ENCODE measurements at places on chromosomes 16 and 17. TPM values are rescaled to one million over a fixed set of nuclear protein-coding genes. Genes with fewer than 3 reads are reported as not detected.

- no peak overlapping the region for H3K4me3 ChIP-seq
- H3K36me3 ChIP-seq, result no peaks in the 10 kb centered on the region
- peaks cover 3% of the 10 kb centered on the region for H3K4me1 ChIP-seq
- no peak overlapping the region for H3K27ac ChIP-seq
- DNase-seq, result no peak
- H3K27me3 ChIP-seq, result peaks cover 3% of the 10 kb centered on the region
Observed at GRCh38 chr17:76011951-76012350, 11.3 kb downstream of the CDK3 start.

GRCh38 chr17:76512366-76513305 lies 11.4 kb upstream of the RHBDF2 start:
- no peak overlapping the region for H3K27ac ChIP-seq
- DNase-seq, result no peak
- H3K27me3 ChIP-seq, result peaks cover 34% of the 10 kb centered on the region
- no peaks in the 10 kb centered on the region for H3K4me1 ChIP-seq

SCGB1C2 gene
- total RNA-seq, result not detected

EME2 gene
- total RNA-seq, result 53.4 TPM

DNA sequence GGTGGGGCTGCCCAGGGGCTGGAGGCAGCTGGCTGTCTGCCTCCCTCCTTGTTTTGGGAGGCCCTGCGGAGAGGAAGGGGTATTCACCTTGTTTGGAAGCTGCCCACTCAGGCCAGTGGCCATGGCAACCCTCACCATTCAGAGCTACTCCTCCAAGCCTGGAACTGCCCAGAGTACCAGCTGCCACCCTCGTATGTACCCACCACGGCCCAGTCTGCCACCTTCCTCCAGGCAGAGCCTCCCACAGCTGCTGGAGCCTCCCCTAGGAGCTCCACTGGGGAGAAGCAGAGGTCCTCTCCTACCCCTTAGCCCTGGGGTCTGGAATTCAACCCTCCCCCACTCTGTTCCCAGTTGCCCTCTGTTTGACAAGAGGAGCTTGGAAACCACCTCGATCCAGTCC lies 90.7 kb downstream of the AXIN2 start:
- peak overlapping the region; percentile 72 for H3K27ac ChIP-seq
- no peaks in the 10 kb centered on the region for H3K36me3 ChIP-seq
- DNase-seq, result no peak
- no peaks in the 10 kb centered on the region for H3K4me1 ChIP-seq
- H3K27me3 ChIP-seq, result peaks cover 14% of the 10 kb centered on the region

DNA sequence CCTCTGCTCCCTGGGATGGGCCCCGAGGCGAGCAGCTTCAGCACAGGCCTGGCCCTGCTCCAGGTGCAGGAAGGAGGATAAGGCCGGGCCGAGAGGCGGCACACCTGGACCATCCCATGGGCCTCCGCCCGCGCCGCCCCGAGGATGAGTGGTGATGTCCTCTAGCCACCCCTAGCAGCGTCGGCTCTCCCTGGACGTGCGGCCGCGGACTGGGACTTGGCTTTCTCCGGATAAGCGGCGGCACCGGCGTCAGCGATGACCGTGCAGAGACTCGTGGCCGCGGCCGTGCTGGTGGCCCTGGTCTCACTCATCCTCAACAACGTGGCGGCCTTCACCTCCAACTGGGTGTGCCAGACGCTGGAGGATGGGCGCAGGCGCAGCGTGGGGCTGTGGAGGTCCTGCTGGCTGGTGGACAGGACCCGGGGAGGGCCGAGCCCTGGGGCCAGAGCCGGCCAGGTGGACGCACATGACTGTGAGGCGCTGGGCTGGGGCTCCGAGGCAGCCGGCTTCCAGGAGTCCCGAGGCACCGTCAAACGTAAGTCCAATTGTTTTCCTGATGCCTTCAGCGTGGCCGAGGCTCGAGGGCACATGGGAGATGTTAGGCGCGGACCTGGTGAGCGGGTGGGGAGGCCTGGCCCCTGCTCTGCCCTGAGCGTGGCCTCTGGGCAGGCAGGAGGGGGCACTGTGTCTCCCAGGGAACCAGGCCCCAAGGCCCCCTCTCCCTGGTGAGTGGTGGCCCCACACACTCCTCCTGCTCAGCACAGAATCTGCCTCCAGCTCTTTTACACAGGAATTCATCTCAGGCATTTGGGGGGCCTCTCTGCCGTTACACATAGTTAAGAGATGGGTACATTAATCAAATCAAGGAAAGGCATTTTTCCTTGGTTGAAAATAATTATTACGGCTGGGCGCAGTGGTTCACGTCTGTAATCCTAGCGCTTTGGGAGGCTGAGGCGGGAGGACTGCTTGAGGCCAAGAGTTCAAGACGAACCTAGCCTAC lies 855 bp downstream of the TMEM204 start:
- no peak overlapping the region for H3K4me3 ChIP-seq
- no peaks in the 10 kb centered on the region for H3K27me3 ChIP-seq
- no peaks in the 10 kb centered on the region for H3K36me3 ChIP-seq
- DNase-seq, result no peak
- H3K27ac ChIP-seq, result no peak overlapping the region
- no peaks in the 10 kb centered on the region for H3K4me1 ChIP-seq

DNA sequence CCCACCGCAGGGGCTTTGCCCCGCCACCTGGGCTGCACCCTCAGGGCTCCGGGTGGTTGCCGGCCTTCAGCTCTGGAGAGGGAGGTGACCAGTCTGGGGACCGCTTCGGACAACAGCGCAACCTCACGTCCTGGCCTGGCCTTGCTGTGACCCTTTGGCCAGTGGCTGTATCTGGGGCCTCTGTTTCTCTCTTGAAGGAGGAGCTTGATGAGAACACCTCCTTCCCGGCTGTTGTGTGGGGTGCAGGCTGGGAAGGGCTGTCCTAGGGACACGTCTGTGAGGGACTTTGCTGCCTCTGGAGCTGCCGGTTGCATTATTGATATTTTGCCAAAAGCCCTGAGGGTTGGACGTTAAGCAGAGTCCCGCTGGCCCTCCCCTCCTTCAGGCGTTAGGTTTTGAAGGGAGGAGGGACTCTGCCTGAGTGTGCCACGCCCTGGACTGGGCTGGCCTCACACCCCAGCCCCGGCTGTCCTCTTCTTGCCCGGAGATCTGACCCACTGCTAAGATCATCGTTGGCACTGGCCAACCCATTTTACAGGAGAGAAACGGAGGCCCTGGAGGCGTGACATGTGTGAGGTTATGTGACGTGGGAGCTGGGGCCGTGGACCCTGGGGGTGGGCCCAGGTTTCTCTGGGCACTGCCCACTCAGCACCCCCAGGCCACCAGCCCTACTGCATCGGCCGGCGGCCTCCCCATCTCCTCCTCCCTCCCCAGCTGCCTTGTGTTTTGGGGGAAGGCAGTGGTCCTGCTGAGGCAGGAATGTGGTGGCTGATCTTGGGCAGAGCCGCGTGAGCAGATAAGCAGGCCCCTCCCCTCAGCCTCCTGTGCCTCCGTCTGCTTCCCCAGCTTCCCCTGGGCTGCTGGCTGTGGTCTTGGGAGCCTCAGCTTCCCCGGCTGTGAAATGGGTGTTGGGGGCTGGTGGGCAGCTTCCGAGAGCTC lies 8.5 kb downstream of the ZFPM1 start:
- H3K36me3 ChIP-seq, result no peaks in the 10 kb centered on the region
- DNase-seq, result no peak
- no peaks in the 10 kb centered on the region for H3K27me3 ChIP-seq
- no peak overlapping the region for H3K27ac ChIP-seq
- no peak overlapping the region for H3K4me3 ChIP-seq
- H3K4me1 ChIP-seq, result peaks cover 28% of the 10 kb centered on the region

GRCh38 chr17:57486882-57487301 lies 230.6 kb downstream of the MSI2 start:
- no peak for DNase-seq
- H3K36me3 ChIP-seq, result peaks cover 3% of the 10 kb centered on the region
- peaks cover 6% of the 10 kb centered on the region for H3K4me1 ChIP-seq
- H3K4me3 ChIP-seq, result no peak overlapping the region
- H3K27me3 ChIP-seq, result no peaks in the 10 kb centered on the region

Data from progenitor cell of endocrine pancreas (in vitro differentiated cells).